ENCODE measurements at places on chromosomes 6 and 20.

- DNase-seq, result no peak
Measured at GRCh38 chr6:25010176-25010575, 74.4 kb upstream of the RIPOR2 start.

GRCh38 chr6:18395177-18395855, 8.2 kb downstream of the RNF144B start:
- DNase-seq, result no peak

- no peak for DNase-seq
Measured at GRCh38 chr6:91029211-91029610, 442.3 kb upstream of the MAP3K7 start.

- peak; percentile 80 for DNase-seq
Measured at GRCh38 chr6:36735110-36736071, 37.8 kb downstream of the RAB44 start.

GRCh38 chr6:30357678-30358540, 13.0 kb downstream of the RPP21 start:
- DNase-seq, result no peak

GRCh38 chr20:326645-327185, 1.4 kb downstream of the SOX12 start:
- no peak for DNase-seq

DNA sequence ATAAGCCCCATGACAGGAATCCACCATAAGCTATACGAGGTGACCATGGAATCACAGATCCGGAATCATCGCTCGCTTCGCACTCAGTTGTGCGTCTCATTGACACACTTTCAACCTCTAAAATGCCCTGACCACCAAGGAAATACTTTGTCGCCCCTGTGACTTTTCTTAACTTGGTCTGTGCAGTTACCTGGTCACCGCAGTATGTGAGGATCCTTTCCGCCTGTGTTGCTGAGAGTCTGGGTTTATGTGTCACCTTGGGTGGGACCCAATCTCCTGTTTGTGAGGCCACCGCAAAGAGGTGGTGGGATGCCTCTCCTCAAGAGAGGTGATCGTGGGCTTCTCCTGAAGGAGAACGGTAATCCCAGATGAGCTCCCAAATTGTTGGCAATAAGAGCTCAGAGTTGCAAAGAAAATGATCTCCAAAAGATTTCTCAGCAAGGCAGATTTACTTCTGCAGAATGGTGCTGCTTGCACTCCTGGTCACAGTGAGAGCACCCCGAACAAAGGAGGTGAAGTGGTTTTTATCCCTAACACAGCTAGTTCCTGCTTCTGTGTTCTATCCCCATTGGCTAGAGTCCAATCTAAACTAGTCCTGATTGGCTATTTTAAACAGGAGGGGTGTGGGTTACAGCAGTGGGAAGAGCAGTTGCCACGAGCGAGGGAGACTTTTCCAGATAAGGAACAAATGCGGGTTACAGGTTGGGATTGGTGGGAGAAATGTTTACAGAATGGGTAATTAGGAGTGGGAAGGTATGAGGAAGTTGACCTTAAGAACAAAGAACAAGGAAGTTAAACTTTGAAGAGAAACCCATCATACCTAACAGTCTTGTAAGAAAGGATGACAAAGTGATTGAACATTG, 9.1 kb upstream of the ZNFX1 start:
- no peak for DNase-seq

DNA sequence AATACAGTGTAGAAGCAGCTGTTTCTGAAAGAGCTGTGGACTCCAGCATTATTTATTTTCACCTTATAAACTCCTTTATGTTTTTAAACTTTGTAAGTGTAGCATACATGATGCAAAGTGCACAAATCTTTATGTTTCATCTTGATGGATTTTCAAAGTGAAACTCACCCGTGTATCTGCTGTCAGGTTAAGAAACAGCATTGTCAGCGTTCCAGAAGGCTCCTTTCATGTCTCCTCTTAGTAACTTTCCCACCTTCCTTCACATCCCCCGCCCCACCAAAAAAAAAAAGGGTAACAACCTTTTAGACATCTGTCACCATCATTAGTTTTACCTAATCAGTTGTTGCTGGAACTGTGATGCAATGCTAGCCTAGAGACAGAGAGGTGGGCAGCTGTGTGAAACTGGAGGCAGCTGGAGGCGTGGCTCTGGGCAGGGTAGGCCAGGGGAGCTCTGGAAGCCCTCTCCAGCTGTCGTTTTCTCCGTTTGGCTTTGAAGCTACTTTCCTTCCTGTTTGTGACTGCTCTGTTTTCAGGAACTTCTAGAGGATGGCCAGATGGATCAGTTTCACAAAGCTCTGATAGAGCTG, 7.2 kb downstream of the ACTR5 start:
- no peak for DNase-seq

DNA sequence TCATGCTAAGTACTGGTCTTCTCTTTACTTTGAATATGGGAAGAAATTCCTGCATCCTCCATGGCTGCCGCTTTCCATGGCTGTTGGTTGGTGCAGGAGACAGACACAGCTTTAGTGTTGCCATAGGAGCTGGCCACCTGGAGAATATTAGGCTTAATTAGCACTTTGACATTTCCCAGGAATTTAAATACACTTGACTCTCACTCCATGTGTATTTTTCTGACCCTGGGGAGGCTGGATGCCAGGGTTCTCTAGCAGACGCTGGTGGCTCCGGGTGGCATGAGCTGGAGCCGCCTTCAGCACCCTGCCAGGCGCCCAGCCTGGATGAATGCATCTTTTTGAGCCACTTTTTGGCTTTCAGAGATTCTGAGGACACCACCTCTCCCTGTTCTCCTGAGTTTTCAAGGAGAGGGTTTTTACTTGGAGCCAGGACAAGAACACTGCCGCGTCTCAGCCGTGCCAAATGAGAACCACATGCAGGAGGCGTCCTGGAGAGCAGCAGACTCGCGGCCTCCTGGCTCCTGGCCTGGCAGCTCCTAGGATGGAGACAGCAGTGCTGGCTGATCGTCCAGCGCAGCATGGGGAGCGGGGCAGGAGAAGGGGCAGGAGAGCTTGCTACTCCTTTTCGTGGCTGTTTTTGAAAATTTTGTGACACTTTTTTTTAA, 258.8 kb downstream of the SMOC2 start:
- peak; percentile 48 for DNase-seq

DNA sequence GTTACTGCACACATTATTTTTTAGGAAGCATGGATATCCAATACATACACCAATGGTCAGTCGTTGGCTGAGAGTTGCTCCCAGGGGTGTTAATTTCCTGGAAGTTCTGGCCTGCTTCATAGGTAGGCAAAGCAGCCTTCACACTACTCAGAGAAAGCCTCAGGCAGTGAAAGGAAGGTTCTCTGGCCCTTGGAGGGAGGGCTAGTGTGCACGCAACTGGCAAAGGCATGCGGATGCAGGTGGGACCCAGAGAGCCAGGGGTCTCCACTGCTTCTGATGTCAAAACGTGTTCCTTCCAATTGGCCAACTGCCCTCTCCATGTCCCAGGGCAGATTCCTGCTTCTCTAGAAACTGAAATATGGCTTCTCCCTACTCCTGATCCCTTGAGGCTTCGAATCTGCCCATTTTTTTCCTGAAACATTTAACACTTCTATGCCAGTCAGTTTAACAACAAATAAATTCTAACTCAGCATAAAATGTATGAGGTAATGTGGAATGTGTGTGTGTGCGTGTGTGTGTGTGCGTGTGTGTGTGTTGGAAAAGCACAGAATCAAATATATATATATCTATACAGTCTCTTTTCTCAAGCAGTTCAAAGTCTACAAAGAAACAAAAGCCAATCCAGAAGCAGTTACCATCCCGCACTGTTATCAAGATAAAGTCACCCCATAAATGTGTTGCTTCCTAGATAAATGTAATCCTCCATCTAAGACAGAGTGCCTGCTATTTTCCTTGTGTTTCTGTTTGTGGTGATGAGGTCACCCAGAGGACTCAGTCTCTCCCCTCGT, 94.0 kb upstream of the HIVEP1 start:
- DNase-seq, result no peak

DNA sequence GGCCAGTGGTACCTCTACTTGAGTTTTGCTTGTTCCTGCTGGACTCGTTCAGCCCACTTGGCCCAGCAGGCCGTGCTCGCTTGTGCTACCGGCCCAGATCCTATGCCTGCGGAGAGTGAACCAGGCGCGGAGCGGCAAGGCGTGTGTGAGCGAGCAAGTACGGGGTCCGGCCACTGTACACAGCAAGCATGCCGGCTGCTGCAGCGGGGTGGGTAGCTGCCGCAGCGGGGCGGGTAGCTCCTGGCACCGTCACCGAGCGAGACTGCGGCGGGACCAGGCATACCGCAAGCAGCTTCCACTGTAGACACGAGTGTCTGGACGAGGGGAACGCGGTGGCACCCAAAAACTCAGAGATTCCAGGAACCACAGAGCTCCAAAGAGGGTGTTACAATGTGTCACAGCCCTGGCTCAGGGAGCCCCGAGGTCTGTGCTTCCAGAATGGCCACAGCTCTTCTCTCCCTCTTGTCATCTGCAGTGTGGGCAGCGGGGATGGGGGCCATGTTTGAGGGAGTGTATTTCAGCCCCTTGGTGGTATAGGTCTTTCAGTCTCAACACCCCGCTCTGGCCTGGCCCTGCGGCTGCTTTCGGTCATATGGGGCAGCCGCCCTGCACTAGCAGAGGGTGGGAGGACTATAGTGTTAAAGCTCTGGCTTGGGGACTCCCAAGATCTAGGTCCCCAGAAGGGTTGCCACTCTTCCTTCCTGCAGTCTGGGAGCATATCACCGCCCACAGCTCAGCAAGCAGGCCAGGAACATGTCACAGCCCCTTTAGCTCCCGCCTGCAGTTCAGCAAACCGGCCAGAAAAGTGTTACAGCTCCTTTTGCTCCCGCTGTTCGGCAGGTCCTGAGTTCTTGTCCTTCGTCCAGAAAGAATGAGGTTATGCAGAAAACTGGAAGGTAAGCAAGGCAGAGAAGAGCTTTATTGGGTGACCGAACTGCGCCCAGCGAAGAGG, 6.1 kb upstream of the RWDD1 start:
- no peak for DNase-seq

DNA sequence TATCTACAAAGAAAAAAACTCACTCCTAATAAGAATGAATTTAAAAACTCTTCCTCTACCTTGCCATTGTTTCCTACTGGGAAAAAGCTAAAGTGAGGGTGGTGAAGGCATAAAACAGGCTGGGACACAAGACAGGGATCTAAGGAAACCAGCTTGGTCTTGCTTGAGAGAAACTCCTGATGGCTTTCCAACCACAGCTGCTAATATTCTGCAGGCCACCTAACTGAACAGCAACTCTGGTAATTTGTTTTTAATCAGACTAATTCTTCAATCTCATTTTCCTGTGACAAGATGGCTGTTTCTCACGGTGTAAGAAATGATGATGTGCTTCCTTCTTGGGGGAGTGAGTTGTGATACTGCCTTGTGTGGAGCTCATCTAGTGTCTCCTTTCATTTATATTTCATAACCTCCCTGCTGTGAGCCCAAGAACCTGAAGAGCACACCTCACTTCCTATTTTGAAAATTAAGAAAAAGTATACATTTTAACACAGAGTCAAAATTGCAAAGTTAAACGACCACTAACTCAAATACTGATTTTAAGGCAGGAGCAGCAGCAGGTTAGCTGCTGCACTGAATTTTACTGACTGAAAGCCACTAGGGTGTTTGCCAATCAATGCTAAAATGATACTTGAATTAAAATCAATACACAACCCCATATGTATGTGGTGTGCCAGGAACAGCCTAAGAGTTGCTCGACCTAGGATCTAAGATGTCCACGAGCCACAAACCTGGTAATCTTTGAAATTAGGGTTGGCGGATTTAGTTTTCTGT, 58.0 kb downstream of the BACH2 start:
- no peak for DNase-seq

- no peak for DNase-seq
Measured at GRCh38 chr6:509676-510075, 118.1 kb downstream of the IRF4 start.

DNA sequence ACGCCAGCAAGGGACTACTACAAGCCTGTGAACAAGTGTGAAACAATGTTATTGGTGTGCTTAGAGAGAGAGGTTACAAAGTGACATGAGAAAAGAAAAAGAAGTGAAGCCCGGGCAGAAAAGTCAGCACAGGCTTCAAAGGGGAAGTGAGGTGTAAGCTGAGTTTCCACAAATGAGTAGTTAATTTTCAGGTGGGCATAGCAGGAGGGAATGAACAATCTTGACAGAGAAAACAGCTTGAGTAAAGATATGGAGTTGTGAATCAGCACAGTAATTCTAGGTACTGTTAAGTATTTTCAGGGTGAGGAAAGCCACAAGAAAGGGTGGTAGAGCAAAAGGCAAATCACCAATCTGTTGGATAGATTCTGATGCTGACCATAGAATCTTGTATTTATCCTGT, 4.3 kb downstream of the KCNQ5 start:
- no peak for DNase-seq

GRCh38 chr6:20008131-20008530, 171.0 kb downstream of the ID4 start:
- no peak for DNase-seq

DNA sequence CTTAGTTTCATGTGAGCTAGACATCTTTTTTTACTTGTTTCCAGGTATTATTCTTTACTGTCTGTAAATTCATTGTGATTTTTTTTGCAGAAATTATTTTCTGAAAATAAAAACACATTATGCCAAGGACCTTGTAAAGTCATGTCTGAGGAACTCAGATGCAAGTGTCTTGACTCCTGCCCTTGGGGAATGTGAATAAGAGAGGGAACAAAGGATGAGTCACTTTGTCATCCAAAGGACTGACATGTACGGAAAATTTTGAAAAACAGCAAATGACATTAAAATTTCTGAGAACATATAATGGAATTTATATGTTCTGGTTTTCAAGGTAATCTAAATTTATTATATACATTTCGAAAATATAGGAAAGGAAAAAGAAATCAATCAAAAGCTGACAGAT, 660.4 kb downstream of the CD109 start:
- DNase-seq, result no peak

DNA sequence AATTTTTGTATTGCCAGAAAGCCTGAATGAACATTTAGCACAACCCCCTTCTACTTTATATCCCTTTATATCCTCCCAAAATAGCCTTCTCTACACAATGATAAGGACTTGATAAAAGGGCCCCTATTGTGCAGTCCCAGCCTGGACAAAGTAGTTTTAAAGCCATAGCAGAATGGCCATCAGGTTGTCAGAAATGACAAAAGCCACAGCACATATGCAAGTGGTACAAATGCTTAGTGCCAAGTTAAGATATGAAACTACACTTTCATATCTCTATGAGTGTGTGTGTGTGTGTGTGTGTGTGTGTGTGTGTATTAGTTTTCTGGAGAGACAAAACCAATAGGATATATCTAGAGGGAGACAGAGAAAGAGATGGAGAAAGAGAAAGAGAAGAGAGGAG, 132.6 kb downstream of the SGK1 start:
- DNase-seq, result no peak

GRCh38 chr6:163533443-163533842, 118.9 kb downstream of the QKI start:
- DNase-seq, result no peak

- DNase-seq, result peak; percentile 62
Measured at GRCh38 chr20:11544029-11544678, 373.5 kb upstream of the BTBD3 start.

DNA sequence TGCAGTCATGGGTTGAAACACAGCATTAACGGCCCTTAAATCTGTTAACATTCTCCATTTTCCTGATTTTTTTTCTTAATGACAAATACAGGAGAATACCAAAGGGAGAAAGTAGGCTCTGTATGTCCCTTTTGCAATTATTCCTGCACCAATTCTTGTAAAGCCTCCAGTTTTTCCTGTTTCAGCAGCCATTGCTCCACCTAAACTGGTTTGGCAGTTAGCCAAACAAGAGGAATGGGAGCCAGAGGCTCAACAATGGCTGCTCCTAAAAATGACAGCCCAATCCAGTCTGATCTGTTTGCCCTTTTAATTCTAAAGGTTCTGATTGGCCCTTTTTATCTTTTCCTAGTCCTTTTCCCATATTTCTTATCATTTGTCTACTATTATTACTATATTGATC, 284.2 kb upstream of the SGK1 start:
- no peak for DNase-seq

Measured in heart right ventricle (tissue), 16 donors.